Effector memory CD4-positive, alpha-beta T cell (primary cell): ENCODE measurements at places on chromosomes 4 and X.

- DNase-seq: no peak
Measured at GRCh38 chr4:152392079-152392478, 143.8 kb downstream of the FBXW7 start.

- no peak for DNase-seq
Measured at GRCh38 chrX:25295466-25295865, 279.7 kb upstream of the ARX start.

- DNase-seq: no peak
Measured at GRCh38 chrX:43728966-43729365, 72.9 kb downstream of the MAOA start.

DNA sequence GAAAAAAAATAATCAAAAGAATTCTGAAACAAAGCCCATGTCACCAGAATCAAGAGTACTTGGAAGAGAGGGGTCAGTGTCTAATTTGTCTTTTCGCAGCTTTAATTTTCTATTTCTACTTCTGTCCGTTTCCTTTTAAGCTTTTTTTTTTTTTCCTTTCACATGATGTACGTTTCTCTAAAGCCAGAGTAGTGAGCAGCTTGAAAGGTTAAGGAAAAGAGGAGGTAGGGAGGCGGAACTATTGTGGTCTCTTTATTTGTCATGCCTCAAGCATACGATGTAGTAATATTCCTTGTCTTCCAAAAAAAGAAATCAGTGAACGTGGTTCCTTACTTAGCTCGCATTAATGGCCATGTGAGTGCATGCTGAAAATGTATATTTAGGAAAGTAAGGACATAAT, 311.5 kb downstream of the TENM3 start:
- DNase-seq: no peak

DNA sequence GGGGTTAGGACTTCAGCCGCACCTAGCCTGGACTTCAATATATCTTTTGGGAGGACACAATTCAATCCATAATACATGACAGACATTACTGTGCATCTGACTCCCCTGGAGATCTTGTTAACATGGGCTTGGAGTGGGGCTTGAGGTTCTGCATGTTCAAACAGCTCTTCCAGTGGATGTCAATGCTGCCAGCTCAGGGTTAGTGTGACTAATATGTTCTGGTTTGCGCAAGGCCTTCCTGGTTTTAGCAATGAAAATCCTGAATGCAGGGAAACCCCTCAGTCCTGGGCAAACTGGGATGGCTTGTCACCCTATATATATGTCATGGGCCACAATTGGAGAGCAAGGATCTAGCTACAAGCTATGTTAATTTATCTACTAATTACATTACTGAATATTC, 2.7 kb upstream of the TSPAN7 start:
- DNase-seq: no peak

- DNase-seq: no peak
Measured at GRCh38 chr4:3346146-3346545, 53.3 kb downstream of the RGS12 start.

- no peak for DNase-seq
Measured at GRCh38 chrX:111759686-111760085, 78.7 kb downstream of the ALG13 start.

GRCh38 chrX:3962511-3963311, 249.3 kb upstream of the PRKX start:
- no peak for DNase-seq

- no peak for DNase-seq
Measured at GRCh38 chr4:39621582-39621981, 17.1 kb downstream of the SMIM14 start.

DNA sequence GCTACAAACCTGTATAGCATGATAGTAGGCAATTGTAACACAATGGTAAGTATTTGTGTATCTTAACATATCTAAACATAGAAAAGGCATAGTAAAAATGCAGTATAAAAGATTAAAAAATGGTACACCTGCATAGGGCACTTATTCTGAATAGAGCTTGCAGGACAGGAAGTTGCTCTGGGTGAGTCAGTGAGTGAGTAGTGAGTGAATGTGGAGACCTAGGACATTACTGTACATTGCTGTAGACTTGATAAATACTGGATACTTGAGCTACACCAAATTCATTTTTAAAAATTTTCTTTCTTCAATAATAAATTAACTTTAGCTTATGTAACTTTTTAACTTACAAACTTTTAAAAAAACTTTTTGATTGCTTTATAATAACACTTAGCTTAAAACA, 68.2 kb upstream of the MAML3 start:
- no peak for DNase-seq

- no peak for DNase-seq
Measured at GRCh38 chr4:145414841-145415240, 66.8 kb upstream of the SMAD1 start.

DNA sequence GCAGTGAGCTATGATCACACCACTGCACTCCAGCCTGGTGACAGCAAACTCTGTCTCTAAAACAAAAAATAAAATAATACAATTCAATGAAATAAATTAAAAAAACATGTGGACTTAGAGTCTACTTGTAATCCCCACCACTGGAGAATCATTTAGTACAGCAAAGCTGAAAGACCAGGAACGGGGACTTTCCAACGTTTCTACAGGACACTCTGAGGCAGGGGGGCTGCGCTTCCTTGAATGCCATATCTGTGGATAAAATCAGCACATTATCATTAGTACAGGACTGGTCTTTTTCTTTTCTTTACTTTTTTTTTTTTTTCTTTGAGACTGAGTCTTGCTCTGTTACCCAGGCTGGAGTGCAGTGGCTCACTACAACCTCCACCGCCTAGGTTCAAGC, 124.8 kb downstream of the MXRA5 start:
- no peak for DNase-seq

- no peak for DNase-seq
Measured at GRCh38 chr4:54371173-54371572, 142.1 kb downstream of the PDGFRA start.

DNA sequence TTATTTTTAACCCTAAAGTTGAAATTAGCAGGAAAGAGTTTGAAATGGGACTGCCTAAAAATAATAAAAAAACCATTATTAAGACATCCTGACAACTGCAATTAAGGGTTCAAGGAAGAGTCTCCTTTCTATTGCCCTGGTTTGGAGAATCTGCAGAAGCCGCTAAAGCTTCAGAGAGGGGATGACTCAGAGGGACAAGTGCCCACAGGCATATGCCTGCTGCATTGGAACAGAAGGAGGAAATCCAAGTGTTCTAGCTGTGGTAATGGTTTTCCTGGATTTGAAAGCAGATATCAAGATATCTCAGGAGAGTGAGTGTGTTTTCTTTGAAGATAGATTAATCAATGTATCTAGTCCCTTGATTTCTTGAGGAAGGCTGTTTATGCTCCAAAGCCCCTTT, 235.1 kb upstream of the TAPT1 start:
- no peak for DNase-seq

- no peak for DNase-seq
Measured at GRCh38 chrX:36963069-36963808, 44.9 kb upstream of the FAM47C start.

DNA sequence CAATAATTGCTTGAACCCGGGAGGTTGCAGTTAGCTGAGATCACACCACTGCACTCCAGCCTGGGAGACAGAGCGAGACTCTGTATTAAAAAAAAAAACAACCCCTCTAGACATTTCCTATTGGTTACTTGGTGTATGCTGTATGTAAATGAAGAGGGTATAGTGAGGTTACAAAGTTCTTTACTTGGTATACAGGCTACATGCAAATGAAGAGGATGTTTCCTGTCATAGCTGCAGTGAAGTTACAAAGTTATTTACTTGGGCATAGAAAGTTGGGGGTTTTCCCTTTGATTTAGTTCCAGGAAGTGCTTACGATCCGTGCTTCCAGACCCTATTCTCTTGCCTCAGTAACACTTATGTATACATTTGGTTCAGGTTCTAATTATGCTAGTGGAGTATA, 38.4 kb upstream of the CLNK start:
- DNase-seq: no peak

DNA sequence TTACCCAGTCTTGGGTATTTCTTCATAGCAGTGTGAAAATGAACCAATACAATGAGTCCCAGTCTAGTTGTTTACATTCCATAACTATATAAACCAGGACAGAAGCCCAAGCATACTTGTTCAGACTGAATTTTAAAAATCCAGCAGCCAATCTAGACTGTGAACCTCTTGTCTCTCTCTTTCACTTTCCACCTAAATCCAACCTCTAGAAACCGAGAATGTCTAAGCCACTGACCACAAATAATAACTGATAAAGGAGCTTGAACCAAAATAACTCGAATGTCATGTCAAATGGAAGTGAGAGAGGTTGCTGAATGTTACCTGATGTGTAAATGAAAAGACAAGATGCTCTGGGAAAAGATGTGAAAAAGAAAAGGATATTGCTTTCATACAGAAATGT, 544.7 kb downstream of the NLGN4X start:
- DNase-seq: no peak

DNA sequence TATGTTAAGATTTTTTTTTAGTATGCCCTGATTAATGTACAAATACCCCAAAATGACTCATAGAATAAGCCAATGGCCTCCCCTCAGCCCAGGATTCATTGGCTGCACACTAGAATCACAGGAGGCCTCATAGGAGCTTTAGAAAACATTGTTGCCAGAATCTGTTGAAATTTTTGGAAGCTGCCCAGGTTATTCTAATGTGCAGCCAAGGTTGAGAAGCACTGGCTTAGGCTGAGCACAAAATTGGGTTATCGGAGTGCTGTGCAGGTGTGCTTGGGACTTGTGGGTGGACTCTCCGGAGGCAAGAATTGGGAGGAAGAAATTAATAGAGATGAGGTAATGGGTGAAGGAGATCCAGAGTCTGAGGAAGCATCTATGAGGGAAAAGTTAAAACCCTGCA, 41.3 kb upstream of the VCX start:
- no peak for DNase-seq

DNA sequence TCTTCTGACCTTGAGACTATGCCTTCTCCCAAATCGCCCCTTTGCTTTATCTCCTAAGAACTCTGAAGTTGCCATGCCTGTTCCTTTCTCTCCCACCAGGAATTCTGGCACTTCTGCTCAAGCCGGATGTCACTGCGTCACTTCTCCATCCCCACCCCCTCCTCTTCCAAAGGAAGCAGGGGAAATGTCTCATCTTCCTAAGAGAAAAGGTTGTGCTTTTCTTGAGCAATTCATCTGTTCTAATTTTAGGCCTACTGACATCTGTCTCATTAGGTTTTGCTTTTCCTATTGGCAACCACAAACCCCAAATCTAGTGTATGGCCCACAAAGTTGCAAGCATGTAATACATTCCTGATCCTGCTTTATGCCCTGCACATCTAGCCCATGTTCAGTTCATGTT, 163.1 kb upstream of the PLAC1 start:
- DNase-seq: no peak

GRCh38 chr4:133565379-133565778, 416.3 kb downstream of the PCDH10 start:
- DNase-seq: no peak
